Putamen (tissue), 1 donor: ENCODE measurements at places on chromosomes 13 and 19.

- no peak for DNase-seq
These were observed 44.9 kb downstream of the ESD start for GRCh38 chr13:46751811-46752635.

- DNase-seq: no peak
These were observed 4.0 kb downstream of the MCF2L start for GRCh38 chr13:112972867-112973576.

DNA sequence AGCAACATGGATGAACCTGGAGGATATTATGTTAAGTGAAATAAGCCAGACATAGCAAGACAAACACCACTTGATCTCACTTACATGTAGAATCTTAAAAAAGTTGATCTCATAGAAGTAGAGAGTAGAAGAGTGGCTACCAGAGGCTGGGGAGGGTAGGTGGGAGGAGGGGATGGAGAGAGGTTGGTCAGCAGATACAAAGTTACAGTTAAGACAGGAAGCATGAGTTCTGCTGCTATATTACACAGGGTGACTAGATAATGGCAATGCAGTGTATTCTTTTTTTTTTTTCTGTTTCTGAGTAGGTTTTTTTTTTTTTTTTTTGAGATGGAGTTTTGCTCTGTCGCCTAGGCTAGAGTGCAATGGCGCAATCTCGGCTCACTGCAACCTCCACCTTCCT lies 15.2 kb upstream of the THSD1 start:
- DNase-seq: no peak

GRCh38 chr13:36297366-36298338 lies at the start of gene CCDC169:
TSS of gene CCDC169 (minus strand) at chr13:36297814. CDS start at chr13:36297719, 95 bp downstream.
- peak; percentile 72 for DNase-seq

DNA sequence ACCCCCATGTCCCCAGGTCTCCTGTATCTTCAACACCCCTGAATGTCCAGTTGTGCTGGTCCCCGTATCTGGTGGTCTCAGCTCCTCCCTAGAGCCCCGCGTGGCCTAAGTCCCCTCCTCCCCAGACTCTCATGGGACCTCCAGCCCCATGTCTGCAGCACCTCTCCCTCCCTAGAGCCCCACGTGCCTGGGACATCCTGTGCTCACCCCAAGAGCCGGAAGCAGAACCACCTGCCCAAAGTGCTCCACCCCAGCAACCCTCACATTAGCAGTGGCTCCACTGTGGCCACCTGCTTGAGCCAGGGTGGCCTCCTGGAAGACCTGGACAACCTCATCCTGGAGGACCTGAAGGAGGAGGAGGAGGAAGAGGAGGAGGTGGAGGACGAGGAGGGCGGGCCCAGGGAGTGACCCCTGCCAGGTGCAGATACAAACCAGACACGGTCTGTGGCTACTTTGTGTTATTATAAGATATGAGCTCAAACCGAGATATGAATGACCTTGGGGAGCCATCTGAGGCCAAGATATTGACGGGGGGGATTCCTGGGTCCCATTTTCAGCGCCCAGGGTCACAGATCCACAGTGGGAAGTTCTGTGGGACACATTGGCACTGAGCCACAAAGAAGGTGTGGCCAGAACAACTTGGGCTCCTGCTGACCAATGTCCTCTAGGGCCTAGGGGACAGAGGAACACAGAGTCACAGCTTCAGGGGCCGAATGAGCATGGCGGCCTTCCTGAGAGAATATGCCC lies 6.0 kb downstream of the SHFL start:
- DNase-seq: no peak

GRCh38 chr13:49254007-49254406 lies 6.3 kb downstream of the CDADC1 start:
- DNase-seq: no peak

DNA sequence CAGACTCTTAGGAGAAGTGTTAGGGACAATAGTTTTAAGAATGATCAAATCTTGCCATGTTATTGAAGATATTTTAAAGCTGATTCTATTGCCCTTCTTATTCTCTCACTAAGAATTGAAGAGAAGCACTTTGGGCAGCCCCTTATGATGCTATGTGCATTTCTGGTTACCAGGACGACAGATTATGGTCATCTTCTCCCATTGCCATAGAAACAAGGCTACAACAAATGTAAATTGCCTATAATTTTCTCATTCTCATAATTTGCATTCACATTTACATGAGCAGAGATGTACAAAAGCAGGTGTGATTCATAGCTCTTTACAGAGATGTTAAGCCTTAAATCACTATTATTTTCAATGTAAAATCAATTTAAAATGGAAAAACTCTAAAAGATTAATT lies 137.3 kb upstream of the PCDH9 start:
- DNase-seq: no peak

- DNase-seq: no peak
These were observed 13.8 kb downstream of the ZNF557 start for GRCh38 chr19:7083076-7083956.

DNA sequence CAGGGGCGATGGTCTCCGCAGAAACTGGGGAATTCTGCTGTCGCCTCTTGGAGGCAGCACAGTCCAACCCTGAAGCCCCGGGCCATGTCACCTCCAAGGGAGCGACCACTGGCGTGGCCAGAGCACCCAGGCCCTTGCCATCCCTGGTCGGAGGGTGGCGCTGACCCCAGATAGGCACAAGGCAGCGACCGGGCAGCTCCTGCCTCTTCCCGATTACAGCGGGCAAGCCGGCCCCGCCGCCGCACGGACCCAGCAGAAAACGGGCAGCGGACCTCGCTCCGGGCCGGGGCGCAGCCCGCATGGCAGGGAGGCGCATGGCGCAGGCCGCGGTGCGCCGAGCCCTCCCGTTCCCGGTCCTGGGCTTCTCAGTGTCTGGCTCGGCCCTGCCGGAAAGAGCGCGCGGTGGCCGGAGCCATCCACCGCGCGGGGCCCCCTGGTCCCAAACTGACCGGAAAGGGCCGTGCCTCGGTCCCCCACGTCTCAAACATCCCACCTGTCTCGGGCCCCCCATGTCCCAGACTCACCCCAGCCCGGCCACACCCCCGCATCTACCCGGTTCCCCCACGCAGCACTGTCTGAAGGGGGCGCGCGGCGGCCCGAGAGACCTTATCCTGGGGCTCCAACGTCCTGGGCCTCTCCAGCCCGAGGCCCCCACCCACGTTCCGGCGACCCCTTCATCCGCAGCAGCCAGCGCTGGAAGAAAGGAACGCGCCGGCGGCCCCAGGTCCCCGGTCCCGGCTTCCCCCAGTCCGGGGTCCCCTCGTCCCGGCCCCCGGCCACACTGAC lies 727 bp downstream of the CERS1 start:
- DNase-seq: peak; percentile 48

DNA sequence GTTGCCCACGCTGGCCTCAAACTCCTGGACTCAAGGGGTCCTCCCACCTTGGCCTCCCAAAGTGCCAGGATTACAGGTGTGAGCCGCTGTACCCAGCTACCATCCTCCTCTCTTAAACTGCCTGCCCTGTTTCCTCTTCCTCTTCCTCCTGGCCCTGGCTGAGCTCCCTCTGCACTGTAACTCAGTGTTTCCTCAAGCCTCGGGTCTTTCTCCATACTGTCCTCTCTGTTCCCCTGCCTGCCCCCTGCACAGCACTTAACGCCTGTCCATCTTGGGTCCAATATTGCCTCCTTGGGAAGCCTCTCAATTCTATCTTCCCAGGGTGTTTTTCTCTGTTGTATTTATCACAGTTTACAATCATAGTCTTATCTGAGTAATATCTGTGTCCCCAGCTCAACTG lies 6.1 kb downstream of the LIPE start:
- DNase-seq: no peak

DNA sequence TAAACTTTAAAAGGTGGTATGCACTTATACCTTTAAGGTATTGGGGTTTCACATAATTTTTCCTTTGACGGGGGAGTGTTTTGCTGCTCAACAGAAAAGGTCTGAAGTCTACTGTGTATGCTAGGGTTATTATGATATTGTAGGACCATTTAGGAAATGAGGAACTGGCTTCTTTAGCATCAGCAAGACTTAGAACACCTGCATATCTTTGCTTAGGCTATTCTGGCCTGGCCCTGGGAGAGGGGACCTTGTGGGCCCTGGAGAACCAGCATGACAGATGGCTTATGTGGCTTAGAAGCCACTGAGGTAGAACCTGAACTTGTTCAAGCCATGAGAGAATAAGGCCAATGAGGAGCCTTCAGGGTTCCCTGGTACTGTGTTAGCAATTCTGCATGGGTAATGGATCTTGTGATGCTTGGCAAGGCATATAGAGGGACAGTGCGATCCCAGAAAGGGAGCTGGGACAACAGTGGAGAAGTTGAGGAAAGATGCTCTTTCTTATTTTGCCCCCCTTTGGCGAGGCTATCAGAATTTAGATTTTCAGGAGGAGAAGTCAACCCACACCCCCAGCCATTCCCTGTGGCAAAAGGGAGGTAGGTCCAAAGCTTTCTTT lies 4.3 kb downstream of the RGCC start:
- no peak for DNase-seq

GRCh38 chr19:38793177-38793576 lies 4.2 kb downstream of the LGALS7B start:
- no peak for DNase-seq

DNA sequence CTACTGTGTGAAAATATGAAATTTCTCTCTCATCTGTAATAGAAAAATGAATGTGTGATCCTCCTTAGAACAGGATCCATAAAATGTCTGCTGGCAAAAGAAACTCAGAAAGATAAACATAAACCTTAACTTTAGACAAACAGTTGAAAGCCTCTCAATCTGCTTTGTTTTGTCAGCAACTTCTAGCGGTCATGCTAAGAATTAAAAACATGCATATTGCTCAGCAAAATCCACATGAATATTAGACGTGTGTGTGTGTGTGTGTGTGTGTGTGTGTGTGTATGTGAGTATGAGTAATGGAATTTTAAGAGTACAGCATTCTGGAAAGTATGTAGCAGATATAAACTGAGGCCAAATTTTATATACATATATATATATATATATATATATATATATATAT lies 1779.2 kb upstream of the MIR17HG start:
- DNase-seq: no peak

DNA sequence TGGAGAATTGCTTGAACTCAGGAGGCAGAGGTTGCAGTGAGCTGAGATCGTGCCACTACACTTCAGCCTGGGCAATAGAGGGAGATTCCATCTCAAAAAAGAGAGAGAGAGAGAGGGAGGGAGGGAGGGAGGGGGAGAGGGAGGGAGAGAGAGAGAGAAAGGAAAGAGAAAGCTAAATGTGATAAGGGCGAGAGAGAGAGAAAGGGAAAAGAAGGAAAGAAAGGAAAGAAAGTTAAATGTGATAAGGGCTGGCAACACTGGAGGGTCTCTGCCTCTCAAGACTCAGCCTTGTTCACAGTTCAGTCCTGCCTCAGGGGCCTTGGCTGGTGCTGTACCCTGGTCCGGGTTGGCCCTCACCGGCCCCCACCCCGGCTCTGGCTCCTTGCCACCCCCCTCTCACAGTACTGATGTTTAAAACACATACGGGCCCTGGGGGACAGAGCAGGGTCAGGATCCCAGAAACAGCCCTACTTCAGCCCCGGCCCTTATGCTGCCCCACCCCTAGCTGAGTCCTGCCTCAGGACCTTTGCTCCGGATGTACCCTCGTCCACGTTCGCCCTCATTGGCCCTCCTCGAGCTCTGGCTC lies 3.5 kb downstream of the MAP1S start:
- DNase-seq: no peak

DNA sequence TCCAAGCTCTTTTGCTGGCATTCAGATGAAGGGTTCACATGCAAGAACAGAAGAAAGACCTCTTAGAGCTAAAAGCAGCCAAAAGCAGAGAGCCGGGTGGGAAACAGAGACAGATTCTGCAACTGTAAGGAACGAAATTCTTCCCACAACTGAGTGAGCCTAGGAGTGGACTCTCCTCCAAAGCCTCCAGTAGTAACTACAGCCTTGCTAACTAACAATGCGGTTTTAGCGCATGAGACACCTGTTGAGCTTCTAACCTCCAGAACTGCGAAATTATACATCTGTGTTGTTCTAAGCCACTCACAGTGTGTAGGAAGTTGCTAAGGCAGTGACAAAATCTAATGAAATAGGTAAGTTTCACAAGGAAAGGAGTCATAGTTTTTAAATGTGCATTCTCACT lies 98.1 kb upstream of the SLITRK1 start:
- no peak for DNase-seq

DNA sequence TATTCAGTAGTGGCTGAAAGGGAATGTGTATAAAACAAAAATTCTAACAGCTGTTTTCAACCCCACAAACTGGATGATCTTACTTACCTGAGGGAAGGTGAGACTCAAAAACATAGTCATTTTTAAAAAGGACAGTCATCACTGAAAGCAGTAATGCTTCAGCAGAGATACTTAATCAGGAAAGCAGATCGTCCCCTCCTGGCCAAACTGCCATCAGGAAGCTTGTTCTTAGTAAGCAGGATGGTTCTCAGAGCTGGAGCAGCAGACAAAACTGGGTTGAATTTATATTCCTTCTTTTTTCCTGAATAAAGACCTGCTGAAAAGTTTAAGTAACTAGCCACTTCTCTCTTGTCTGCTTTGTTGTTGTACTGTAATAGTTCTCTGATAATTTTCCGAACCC lies 1156.5 kb downstream of the OLFM4 start:
- no peak for DNase-seq

DNA sequence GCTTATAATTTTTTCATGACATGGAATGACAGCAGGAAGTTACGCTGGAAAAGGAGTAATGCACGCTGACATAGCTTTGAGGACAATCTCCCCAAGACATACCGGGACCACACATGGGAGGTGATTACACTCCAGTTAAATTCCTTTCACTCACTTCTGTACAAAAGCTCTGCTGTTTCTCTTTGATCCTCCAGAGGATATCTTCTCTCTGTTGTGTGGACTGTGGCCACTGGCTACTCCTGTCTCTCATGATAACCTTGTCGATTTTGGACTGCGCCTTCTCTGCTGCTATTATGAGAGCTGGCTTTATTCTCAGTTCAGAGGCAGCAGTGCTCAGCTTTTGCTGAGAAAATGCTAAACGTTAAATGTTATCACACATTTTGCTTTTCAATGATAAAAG lies 464.6 kb downstream of the FGF9 start:
- DNase-seq: no peak

DNA sequence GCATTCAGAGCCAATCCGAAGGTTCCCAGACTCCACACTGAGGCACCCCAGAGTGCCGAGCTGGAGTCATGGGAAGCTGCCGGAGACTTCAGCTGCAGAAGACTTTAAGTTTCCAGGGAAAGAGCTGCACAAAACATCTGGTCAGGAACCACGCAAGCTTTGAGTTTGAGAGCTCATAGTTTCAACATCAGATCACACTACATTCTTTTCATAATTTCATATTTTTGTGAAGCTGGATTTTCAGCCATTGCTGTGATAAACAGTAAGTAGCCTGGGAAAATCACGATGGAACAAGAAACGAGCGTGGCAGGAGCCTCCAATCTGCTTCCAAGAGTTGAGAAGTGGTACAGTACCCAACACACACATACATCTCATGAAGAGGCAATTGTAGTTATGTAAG lies 25.5 kb upstream of the ATP12A start:
- DNase-seq: no peak
